ENCODE measurements at places on chromosomes 2 and 18. TPM values are rescaled to one million over a fixed set of nuclear protein-coding genes. Genes with fewer than 3 reads are reported as not detected.

The PRSS56 gene
- total RNA-seq, result not detected

The B3GNT7 gene
- 4.6 TPM for total RNA-seq

The GPD2 gene
- 160 TPM for total RNA-seq

The DQX1 gene
- total RNA-seq, result 3.8 TPM

The LYG1 gene
- not detected for total RNA-seq

The OTOF gene
- 0.56 TPM for total RNA-seq

The ADD2 gene
- total RNA-seq, result 0.42 TPM

The LAMA3 gene
- 81.3 TPM for total RNA-seq

The GLI2 gene
- 2.7 TPM for total RNA-seq

The RFTN2 gene
- total RNA-seq, result not detected

All from esophagus squamous epithelium (tissue), 5 donors.